RWPE1 (cell line): ENCODE measurements at places on chromosomes 7 and 10.

GRCh38 chr10:50809596-50809995 lies 69.9 kb downstream of the ASAH2B start:
- no peak for DNase-seq

DNA sequence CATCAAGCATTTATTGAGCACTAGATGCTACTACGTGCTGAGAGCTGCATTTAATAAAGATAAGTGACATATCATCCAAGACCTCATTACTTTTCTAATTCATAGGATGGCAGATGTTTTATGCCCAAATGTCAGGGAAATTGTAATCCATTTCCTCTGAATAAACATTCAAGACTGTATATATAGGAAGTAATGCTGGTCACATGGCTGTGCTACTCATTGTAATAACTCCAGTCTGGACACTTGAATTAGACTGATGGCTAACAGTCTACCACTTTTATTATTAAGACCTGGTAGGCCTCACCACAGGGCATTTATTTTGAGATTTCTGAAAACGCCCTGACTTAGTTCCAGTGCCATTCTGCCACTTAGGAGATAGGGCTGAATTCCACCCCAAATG lies 36.6 kb downstream of the PIK3AP1 start:
- DNase-seq = no peak

DNA sequence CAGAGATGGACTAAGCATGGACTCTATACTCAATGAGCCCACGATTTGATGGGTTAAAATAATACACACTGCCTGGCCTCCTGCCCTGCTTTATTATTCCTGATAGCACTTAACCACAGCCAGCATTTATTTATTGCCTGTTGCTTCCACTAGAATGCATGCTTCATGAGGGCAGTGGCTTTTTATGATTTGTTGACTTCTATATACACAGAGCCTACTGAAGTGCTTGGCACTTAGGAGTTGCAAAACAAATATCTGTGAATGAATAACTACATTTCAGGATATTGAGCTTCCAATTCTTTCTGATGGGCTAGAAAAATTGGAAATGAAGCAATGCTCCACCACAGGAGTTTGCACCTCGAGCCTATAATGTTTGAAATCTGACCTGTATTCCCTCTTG lies 513.6 kb upstream of the ZMIZ1 start:
- DNase-seq = no peak

- no peak for DNase-seq
These were observed 45.2 kb upstream of the NPFFR1 start for GRCh38 chr10:70328967-70329366.

GRCh38 chr7:103843689-103844480 lies 145.6 kb downstream of the RELN start:
- no peak for DNase-seq

GRCh38 chr10:19541299-19541698 lies 274.9 kb upstream of the PLXDC2 start:
- DNase-seq = no peak

GRCh38 chr10:13624630-13625029 lies 37.9 kb downstream of the PRPF18 start:
- DNase-seq = no peak

GRCh38 chr10:129353101-129353500 lies 113.9 kb upstream of the MGMT start:
- DNase-seq = no peak

- DNase-seq = no peak
These were observed 51.8 kb downstream of the PYROXD2 start for GRCh38 chr10:98363220-98363619.

GRCh38 chr10:21368022-21368582 lies 157.4 kb downstream of the SKIDA1 start:
- no peak for DNase-seq

- DNase-seq = no peak
These were observed 402.8 kb upstream of the PODXL start for GRCh38 chr7:131959106-131959812.
